ENCODE measurements at places on chromosomes 7 and 10.

GRCh38 chr7:18461785-18462467 lies 33.6 kb upstream of the HDAC9 start:
- DNase-seq: no peak

DNA sequence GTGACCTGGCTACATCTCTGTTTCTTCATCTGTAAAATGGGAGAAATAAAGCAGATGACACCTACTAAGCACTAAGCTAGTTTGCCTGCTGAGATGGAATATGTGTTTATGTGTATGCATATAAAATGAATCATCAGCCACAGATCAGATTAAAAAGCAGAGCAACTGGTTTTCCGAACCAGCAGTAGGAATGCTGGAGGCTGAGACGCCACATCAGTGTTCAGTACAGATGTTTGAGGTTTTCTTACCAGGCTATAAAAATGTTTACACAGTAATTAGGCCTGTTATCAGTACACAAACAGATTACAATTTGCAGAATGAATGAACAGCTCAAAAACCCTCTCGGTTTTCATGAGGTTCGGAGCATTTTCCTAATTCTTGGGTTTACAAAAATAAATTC lies 85.8 kb downstream of the CALN1 start:
- no peak for DNase-seq

DNA sequence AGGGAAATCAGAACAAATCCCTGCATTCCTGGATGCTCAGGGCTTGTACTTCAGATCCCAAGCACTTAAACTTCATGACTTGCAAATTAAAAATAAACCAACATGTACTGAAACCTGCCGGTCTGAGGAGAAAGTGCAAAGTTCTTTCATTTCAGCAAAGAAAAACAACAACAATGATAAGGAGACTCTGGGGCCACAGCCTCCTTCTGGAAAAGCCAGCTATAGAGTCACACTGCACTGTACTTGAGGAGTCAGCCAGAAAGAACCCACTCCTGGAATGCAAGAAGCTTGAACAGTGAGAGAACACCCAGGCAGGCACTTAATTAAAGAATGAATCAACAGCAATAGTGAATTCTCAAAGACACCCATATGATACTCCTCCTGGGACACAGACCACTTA lies 49.7 kb upstream of the TM9SF3 start:
- DNase-seq: no peak

GRCh38 chr7:138630059-138630610 lies 71.0 kb downstream of the SVOPL start:
- no peak for DNase-seq

DNA sequence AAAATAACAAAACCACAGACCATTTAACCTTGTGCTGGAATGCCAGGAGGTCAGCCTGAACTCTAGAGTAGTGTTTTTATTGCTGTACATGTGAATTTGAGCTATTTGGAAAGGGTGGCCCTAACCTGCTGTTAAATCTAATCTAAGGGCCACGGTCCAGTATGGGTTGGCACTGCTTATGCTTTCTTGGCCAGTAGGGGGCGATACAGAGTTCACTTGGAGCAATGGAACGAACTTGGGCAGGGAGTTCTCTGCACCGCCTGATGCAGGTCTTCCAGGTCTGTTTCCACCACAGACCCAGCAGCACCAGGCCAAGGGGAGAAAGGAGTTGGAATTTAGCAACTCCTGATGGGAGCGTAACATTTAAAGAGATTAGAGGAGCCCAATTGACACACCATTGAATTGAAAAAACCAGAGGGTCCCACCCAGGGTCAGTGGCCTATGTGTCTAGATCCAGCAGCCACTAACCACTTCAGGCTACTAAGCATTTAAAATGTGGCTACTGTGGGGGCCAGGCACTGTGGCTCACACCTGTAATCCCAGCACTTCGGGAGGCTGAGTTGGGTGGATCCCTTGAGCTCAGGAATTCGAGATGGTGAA lies 75.7 kb upstream of the EFCAB10 start:
- peak; percentile 47 for DNase-seq

DNA sequence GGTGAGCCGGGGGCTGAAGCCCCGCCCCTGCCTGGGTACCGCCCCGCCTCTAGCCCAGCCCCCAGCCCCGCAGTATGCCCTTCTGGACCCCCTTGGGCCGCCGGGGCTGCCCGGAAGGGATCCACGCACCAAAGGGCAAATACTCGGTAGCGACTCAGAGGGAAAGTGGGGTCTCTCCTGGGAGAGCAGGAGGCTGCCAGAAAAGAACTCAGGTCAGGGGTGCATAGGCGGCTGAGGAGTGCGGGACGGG lies 796 bp downstream of the FBXL15 start:
- no peak for DNase-seq

DNA sequence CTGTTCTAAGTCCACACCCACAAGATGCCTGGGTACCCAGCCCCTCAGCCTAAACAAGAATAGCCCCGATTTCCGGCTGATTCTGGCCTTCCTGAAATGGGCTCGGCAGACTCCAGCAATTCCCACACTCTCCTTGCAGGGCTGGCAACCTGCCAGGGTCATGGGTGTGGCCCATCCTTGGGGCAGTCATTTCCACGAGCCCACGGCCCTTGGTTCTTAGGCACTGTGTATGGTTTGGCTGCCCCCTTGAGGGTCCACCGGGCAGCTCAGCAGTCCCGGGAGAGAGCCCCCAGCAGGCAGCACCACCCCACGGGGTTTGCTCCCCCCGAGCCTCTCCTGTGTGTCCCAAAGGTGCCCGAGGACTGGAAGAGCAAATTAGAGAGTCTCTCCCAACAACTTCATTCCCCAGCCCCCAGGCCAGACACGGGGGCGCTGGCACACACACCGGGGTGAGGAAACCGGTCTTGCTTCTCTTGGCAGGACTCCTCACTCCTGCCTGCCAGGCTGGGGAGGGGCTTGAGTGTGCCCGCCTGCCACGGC lies 142.2 kb downstream of the EMX2 start:
- no peak for DNase-seq
